ENCODE measurements at places on chromosomes 3 and 15.

GRCh38 chr3:9291821-9292410 lies 42.5 kb upstream of the SRGAP3 start:
- no peak for DNase-seq

GRCh38 chr3:136305879-136306278 lies 55.7 kb downstream of the PCCB start:
- no peak for DNase-seq

GRCh38 chr15:85427286-85428028 lies 47.1 kb downstream of the AKAP13 start:
- no peak for DNase-seq

GRCh38 chr15:48472756-48473155 lies 141.5 kb downstream of the DUT start:
- DNase-seq: no peak

DNA sequence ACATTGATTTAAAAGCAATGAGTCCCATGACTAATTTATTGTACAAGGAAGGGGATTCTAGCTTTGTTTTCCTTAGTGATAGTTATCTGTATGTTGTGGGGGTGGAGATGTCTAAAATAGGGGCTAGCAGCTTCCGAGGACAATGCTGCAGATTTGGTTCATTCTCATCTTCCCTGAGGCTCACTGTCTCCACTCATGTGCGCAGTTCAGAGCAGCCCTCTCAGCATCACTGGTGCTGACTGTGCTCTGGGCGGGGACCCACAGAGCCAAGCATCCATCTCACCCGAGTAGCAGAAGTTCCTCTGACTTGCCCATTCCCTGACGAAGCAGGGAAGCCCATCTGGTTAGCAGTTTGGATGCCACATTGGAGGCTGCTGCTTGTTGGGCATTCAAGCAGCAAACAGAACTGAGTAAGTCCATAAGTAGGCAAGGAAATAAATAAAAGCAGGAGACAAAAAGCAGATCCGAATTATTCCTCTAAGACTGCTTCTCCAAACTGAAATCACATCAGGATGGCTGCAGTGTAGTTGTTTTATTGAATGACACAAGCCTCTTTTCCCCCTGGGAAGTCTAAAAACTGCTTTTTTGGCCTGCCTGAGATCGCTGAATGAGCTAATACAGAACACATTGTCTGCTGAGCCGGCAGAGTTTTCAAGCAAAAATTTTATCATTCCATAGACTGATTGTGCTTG lies 27.5 kb downstream of the RARB start:
- DNase-seq: no peak

DNA sequence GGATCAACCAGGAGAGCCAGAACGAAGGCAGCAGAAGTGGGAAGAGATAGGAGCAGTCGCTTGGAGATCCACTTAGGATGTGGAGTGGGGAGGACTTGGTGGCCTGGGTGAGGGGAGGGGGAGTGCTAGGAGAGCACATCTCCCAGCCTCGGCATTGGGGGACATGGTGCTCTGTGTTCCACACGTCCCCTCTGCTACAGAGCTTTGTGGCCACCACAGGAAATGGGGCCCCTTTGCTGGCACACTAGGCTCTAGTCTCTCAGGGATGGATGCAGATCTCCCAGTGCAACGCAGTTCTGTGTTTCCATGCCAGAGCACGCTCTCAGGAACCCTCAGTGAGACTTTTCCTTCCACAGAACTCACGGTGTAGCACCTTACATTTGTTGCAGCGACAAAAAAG lies 68.8 kb downstream of the CHDH start:
- DNase-seq: no peak

- no peak for DNase-seq
Measured at GRCh38 chr3:72231439-72232196, 446.7 kb upstream of the PROK2 start.

GRCh38 chr3:160977773-160978172 lies 127.4 kb downstream of the B3GALNT1 start:
- DNase-seq: no peak

DNA sequence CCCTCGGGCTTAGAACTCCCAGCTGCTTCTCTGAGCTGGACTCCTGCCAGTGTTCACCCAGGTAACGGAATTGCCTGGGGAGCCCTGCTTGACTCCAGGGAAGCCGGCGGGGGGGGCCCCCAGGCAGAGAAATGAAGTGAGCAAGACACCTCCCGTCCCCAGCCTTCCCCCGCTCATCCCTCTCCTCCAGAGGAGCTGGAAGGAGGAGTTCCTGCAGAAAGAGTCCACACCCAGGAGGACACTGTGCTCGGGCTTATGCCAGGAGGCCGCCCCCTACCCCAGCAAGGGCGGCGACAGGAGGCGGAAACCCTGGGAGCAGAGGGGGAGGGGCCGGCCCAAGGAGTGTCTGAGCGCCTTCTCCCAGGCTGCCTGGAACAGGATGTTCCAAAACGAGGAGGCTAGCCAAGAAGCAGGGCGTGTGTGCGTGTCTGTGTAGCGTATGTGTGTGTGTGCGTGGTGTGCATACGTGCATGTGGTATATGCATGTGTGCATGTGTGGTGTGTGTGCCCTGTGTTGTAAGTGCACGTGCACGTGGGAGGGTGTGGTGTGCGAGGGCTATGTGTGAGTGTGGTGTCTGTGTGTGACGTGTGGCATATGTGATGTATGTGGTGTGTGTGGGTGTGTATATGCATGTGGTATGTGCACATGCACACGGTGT lies 511.3 kb downstream of the SHQ1 start:
- DNase-seq: no peak

GRCh38 chr15:88658972-88659931 lies 20.4 kb downstream of the ISG20 start:
- no peak for DNase-seq

DNA sequence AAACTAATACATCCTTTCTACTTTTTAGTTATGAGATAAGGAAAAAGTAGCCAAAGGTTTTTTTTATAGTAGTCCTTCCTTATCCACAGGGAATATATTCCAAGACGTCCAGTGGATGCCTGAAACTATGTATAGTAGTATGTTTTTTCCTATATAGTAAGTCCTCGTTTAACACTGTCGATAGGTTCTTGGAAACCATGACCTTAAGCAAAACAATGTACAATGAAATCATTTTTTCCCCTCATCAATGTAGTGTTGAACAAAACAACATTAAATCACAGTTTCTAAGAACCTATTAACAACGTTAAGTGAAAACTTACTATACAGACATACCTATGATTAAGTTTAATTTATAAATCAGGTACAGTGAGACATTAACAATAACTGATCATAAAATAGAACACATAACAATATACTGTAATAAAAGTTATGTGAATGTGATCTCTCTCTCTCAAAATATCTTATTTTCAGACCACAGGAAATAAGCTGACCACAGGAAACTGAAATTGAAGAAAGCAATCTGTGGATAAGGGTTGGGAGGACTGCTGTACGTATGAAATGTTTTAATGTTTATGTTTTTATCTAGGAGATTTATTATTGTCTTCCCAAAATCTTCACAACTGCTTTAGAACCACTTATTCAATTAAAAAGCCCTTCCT lies 20.6 kb downstream of the COPS2 start:
- DNase-seq: no peak

DNA sequence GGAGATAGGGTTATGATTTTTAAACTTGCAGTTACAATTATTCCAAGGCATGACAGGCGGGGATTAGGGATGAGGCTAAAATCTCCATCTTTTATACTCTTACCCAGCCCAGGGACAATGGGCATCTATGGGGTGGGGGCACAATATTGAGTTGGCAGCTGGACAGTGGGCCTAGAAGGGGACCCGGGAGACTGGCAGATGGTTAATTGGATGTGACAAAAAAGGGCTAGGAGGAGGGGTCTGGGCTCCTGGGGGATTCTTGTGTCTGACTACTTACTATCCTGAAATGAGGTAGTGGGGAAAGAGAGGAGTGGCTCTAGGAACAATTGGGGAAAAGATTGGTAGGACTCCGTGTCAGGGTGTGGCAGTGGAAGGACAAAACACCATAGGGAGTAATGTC lies 53.0 kb upstream of the ROPN1 start:
- DNase-seq: no peak

- no peak for DNase-seq
Measured at GRCh38 chr15:64105113-64105704, 9.4 kb downstream of the SNX1 start.

DNA sequence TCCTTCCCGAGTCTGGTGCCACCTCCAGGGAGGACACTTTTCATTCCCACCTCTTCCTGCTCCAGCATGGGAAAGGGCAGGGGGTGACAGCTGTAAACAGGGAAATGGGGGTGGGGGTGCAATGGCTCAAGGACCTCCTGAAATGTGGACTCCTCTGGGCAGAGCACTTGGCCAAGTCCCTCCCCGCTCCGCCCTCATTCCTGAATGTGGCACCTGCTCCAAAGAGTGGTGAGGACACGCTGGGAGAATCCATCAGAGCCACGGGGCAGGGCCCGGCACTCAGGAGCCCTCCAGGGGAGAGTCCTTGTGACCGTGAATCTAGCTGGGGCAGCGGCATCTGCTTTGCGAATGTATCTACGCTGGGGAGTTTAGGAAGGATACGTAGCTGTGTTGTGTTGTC lies 11.1 kb upstream of the LINGO1 start:
- no peak for DNase-seq

- DNase-seq: no peak
Measured at GRCh38 chr15:70154718-70155347, 57.1 kb upstream of the TLE3 start.

DNA sequence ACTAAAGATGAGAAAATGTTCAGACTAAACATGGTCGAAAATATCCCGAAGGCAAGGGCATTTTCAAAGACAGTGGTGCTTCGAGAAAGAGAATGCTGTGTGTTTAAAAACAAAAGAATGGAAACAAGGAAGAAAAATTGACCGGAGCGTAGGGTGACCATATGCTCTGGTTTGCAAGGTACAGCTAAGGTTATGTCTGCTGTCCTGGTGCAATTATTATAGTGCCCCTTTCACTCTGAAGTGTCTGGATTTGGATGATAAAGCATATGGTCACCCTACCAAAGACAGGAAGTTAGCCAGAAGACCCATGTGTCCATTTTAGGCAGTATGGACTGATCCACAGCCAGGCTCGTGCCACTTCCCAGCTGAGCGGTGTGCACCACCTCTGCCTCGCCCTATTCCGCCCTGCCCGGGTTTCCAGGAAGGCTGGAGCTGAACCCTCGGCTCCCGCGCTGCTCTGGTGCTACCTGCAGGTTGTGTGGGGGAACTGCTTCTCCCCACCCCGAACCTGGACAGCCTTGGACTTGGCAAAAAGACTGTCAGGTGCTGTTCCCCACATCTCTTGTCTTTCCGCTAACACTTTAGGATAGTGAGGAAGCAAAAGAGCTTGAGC lies 25.2 kb downstream of the GOLGA6D start:
- DNase-seq: peak; percentile 46

DNA sequence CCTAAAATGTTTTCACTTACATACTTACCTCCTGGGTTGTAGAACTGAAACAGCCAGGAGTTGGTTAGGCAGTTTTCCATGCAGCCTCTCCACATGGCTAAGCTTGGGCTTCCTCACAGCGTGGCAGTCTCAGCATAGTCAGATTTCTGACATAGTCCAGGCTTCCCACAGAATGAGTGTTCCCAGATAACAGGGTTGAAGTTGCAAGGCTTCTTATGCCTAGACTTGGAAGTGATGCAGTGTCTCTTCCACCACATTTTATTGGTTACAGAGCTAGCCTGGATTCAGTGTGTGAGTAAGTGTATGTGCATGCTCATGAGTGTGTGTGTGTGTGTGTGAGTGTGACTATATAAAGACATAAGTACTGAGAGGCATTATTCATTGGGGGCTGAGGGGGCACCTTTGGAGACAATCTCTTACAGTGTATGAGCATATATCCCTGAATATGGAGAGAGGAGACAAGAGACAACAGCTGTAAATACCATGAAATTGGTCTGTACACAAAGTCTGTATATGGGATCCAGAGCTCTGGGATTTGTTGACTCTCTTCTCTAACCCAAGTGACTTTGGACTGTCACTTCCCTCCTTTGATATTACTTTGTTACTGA lies 78.1 kb downstream of the ZNF621 start:
- DNase-seq: no peak

DNA sequence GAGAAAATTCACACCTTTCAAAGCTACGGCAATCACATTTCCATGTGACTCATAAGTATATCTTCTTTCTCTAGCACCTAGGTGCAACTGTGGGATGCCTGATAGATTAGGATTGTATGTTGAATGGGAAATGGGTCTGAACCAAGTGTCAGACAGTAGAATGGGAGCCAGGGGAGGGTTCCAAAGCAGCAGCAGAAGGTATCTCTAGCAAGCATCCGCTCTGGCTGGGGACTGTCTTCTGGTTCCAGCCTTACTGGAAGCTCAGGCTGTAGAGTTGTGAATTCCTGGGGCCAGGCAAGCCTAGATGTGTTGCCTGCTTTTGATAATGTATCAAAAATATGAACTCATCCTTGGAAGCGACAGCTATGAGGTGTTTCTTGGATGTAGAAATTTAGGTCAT lies 2.1 kb upstream of the CHL1 start:
- no peak for DNase-seq

GRCh38 chr15:92672102-92672501 lies 16.5 kb upstream of the FAM174B start:
- no peak for DNase-seq

GRCh38 chr15:25737218-25737643 lies 125.9 kb downstream of the ATP10A start:
- DNase-seq: no peak

DNA sequence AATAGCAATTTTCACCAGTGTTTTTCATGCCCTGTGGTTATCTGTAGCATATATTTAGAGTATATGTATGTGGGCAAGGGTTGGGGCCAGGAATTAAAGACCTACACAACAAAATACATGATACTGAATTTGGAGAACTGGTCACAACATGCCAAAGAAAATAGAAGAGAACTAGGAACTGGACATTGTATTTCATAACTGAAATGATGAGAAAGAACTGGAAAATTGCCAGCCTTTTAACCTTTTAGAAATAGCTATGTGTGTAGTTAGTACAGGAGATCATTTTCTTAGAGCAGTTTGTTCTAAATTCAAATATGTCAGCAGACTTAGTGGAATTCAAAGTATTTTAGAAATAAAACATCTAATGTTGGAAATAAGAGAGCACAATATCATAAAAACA lies 227.1 kb upstream of the CGNL1 start:
- DNase-seq: no peak

DNA sequence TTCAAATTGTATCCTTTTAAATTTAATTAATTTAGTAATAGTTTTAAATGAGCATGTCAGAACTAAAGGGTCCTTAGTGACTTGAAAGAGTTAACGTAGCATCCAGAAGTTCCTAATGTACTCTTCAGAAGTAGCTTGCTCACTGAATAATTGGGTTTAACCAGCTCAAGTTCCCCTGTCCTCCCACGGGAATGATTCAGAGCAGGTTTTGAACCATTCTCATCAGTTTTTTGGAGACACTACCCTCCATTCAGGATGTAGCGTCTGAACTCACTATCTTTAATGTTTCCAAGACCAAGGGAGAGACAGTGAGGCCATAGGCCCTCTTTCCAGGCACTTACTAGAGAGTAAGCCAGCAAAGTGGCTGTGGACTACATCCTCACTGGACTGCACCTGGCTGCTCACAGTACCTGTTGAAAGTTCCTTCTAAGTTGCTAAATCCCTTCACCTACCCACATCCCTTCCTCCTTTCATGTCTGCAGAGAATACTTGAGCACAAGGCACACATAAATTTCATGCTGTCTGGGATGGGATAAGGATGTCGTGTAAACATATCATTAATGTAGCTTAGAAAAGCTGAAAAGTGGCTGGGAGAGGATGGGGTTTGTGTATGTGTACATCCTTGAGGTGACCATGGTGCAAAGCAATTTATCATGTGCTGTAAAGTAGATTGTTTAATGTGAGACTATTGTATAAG lies 146.3 kb downstream of the PLCL2 start:
- no peak for DNase-seq

- DNase-seq: no peak
Measured at GRCh38 chr3:119652306-119653033, 7.9 kb downstream of the POPDC2 start.

GRCh38 chr3:173241727-173242126 lies 100.7 kb upstream of the SPATA16 start:
- DNase-seq: no peak

Measured in GM10248 (cell line).